Tibial nerve (tissue), 4 donors: ENCODE measurements at places on chromosomes 3 and 15. TPM values are rescaled to one million over a fixed set of nuclear protein-coding genes. Genes with fewer than 3 reads are reported as not detected.

DNA sequence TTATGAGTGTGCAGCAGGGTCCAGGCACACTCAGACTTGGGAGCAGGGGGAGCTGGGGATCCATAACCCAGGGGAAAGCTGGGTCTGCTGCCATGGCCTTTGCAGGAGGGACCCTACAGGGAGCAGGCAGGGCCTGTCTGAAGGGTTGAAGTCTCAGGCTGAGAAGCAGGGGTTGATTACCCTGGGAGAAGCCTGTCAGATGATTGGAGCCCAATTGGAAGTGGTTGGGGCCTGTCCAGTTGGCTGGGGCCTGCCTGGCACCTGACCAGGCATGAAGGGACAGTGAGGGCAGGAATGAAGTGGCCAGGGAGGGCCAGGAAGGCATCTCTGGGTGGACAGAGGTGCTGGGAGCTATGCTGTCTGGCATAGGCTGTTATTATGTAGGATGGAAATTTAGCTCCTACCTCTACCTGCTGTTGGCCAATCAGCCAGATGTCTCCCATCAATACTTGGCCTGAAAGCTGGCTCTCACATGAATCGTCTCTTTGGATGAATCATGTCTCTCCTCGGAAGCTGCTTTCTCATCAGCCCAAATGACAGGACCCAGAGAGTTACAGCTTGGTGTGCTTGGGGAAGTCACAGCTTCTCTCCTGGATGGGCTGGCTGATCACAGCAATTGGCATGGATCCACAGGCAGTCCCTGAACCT is 27.4 kb upstream of the SLCO2A1 start:
- peaks cover 29% of the 10 kb centered on the region for H3K4me1 ChIP-seq
- no peaks in the 10 kb centered on the region for H3K27me3 ChIP-seq
- DNase-seq = no peak

GRCh38 chr15:64686130-64686735 is 89.2 kb downstream of the RBPMS2 start:
- peaks cover 88% of the 10 kb centered on the region for H3K36me3 ChIP-seq
- H3K4me1 ChIP-seq = no peaks in the 10 kb centered on the region
- no peaks in the 10 kb centered on the region for H3K27me3 ChIP-seq
- no peak overlapping the region for H3K4me3 ChIP-seq

DNA sequence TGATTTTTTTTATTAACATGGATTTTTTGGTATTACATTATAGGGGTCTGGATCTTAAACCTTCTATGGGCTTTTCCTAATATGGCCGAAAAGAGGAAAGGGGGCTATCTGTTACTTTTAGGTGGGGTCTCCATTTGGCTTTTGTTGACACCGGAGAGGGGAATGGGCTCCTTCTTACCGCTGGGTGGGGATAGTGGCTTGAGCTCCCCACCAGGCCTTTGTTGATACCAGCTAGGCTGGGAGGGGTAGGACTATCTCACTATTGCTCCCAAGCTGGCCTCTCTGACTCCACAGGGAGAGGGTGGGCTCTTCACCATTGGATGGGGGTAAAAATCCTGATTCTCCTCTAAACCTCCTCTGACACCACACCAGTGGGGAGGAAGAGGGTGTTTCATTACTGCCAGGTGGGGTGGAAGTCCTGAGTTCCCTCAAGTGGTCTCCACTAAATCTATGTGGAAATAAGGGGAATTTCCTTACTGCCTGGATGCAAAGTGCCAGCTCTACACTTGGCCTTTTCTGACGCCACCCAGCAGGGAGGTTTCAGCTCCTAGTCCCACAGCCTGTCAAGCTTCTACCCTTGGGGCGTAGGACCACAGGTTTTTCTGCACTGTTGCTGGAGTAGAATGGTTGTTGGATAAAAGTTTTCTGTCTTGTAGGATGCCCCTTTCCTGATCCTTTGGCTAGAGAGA is 572.3 kb downstream of the MAGI1 start:
- no peaks in the 10 kb centered on the region for H3K4me1 ChIP-seq
- H3K4me3 ChIP-seq = no peak overlapping the region
- H3K27me3 ChIP-seq = no peaks in the 10 kb centered on the region
- no peaks in the 10 kb centered on the region for H3K36me3 ChIP-seq
- H3K27ac ChIP-seq = no peak overlapping the region
- no peak for DNase-seq

DNA sequence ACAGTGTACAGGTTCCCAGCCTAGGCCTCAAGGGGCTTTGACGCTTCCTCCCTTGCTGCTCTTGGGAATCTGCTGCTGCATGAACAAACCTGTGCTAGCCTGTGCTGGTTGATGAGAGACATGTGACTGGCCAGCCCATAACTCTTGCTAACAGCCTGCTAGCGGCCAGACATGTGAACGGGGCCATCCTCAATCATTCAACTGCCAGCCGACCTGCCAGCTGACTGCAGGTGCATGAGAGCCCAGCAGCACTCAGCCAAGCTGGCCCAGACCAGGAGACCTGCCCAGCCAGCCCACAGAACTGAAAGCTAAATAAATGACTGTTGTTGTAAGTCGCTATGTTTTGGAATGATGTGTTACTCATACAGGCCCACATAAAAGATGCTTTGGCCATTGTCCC is 82.4 kb upstream of the DLG1 start:
- H3K27me3 ChIP-seq = no peaks in the 10 kb centered on the region
- no peaks in the 10 kb centered on the region for H3K36me3 ChIP-seq
- H3K4me1 ChIP-seq = peaks cover 6% of the 10 kb centered on the region
- H3K27ac ChIP-seq = no peak overlapping the region

DNA sequence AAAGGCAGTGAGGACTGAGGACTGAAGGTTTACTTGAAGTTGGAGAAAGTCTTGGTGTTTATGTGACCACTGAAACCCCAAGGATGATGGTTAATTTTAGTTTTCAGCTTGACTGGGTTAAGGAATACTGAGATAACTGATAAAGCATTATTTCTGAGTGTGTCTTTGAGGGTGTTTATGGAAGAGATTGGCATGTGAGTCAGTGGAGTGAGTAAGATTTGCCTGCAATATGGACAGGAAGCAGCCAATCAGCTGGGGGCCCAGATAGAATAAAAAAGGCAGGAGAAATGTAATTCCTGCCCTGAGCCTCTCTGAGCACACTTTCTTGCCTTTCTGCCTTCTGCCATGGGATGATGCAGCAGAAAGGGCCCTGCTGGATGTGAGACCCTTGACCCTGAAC is 92.4 kb downstream of the KBTBD8 start:
- no peaks in the 10 kb centered on the region for H3K27me3 ChIP-seq
- H3K4me3 ChIP-seq = no peak overlapping the region
- H3K36me3 ChIP-seq = no peaks in the 10 kb centered on the region
- no peak overlapping the region for H3K27ac ChIP-seq
- no peak for DNase-seq

Gene SLC9C1
- total RNA-seq = not detected

Gene LIPH
- not detected for total RNA-seq

Gene CCDC71
- total RNA-seq = 37.6 TPM

Gene TBCCD1
- total RNA-seq = 17.0 TPM

GRCh38 chr3:144487011-144487410 is 515.4 kb downstream of the DIPK2A start:
- H3K27me3 ChIP-seq = no peaks in the 10 kb centered on the region
- no peaks in the 10 kb centered on the region for H3K4me1 ChIP-seq
- no peaks in the 10 kb centered on the region for H3K36me3 ChIP-seq
- no peak for DNase-seq
- no peak overlapping the region for H3K4me3 ChIP-seq
- H3K27ac ChIP-seq = no peak overlapping the region
